ENCODE measurements at places on chromosomes 12 and 14. TPM values are rescaled to one million over a fixed set of nuclear protein-coding genes. Genes with fewer than 3 reads are reported as not detected.

The TCL1A gene
- not detected for total RNA-seq

The CHPT1 gene
- 31.4 TPM for total RNA-seq

The ADAM21 gene
- 0.36 TPM for total RNA-seq

The RNASE1 gene
- 105 TPM for total RNA-seq

The EMP1 gene
- total RNA-seq, result 174 TPM

The ENDOU gene
- not detected for total RNA-seq

The GUCY2C gene
- not detected for total RNA-seq

The BEGAIN gene
- total RNA-seq, result 0.22 TPM

All from thoracic aorta endothelial cell (primary cell).